Epithelial cell of esophagus (primary cell): ENCODE measurements at places on chromosomes 5 and 9.

DNA sequence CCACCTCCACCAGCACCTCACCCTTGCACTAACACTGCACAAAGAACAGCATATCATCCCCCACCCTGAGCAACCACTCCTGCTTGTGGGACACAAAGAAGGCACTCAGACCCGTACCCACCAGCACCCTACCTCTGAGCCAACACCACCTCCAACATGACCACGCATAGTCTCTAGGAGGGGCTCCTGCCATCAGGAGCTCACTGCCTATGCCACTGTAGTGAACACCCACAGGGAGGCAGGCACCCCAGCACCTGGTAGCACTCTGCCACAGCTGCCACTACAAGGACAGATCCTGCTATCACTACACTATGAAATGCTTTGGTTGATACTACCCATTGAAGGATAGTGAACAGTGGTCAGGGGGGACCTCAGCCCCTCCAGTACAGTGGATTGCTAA is 395.6 kb upstream of the GRAMD2B start:
- DNase-seq = no peak

DNA sequence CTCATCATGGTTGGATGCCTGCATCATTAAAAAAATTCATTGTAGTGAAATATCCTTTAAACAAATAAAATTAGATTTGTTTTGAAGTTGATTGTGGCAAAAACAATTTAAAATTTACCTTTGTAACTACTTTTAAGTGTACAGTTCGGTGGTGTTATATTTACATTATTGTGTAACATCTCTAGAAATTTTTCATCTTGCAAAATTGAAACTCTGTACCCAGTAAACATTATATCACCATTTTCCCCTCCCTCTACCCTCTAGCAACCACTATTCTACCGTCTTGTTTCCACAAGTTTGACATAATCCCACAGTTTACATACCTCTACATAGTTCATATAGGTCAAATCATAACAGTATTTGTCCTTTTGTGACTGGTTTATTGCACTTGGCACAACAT is 2.0 kb upstream of the KIAA1958 start:
- DNase-seq = no peak

DNA sequence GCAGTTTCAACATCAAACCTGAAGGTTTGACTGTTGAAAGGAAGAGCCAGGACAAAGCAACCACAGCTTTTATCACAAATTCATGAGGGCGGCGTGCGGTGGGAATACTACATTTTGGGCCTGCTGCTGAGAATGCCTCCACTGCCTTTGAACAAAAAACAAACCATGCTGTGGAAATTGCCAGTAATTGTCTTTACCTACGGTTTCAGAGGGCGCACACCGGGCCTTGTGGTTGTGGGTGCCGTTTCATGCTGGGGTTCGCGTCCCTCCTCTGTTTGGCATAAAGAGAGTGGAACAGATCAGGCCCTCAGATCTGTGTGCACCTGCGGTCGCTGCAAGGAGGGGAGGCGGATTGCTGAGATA is 27.6 kb upstream of the TCF7 start:
- no peak for DNase-seq

DNA sequence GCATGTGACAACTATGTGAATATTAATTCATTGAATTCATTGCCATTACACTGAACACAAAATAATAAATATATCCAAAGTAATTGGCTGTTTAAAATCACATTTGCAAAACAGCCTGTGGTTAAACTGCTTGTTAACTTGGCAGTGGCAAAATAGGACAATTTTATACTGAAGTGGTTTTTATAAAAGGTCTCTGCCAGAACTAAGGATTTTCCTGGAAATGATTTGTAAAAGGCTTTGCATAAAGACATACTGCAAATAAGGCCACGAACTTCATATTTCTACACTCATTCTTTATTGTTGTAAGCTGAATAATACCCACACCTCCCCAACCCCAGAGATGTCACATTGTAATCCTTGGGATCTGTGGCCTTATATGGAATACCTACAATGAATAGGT is 370.3 kb upstream of the RGMB start:
- no peak for DNase-seq

- DNase-seq = peak; percentile 53
Observed at GRCh38 chr5:141814064-141814964, 63.9 kb downstream of the PCDH1 start.

DNA sequence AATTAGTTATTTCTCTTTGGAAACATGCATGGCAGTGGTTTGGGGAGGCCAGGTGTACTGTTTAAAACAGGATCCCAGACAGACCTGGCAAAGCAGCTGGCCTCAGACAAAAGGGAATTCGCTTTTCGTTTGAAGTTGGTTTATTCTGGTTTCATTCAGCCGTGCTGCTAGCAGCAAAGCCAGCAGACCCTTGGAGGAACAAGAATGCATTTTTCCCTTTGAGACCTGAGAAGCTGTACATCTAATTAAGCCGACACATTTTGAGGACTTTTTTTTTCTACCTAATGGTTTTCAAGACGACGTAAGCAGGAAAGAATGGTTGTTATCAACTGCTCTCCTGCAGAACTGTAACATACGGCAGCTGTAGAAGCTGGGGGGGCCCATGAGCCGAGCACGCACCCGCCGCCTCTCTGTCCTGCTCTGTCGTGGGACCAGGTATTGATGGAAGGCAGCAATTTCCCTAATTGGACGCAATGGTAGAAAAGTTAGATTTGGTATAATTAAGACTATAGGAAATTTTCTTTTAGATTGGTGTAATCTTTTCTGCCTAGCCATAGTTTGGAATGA is 13.6 kb downstream of the PLEKHG4B start:
- DNase-seq = no peak

DNA sequence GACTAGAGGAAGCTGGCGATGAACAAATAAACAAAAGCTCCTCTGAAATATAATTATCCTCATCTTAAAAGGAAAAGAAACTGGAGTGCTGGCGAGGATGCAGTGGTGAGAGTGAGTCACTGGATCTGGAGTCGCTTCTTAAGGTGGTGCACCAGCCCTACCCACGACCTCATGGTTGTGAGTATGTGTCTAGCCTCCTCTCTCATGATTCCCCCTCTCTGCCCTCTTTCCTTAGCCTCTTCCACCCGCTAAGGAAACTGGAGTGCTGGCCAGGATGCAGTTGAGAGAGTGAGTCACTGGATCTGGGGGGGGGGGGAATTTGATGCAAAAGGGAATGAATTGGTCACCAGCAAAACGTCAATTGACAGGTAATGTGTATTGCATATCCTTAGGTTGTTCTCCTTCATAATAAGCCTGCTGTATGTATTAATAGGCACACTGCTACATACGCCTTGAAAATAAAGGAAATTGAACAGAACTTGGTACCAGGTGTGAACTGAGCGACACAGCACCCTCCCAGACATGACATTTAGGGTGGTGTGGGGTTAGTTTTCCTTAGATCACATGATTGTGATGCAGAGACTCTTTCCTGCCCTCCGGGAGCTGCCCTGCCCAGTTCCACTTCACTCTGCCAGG is 36.3 kb upstream of the EBF1 start:
- peak; percentile 44 for DNase-seq

- peak; percentile 38 for DNase-seq
Observed at GRCh38 chr9:97985058-97985861, 2.1 kb downstream of the ANP32B start.

DNA sequence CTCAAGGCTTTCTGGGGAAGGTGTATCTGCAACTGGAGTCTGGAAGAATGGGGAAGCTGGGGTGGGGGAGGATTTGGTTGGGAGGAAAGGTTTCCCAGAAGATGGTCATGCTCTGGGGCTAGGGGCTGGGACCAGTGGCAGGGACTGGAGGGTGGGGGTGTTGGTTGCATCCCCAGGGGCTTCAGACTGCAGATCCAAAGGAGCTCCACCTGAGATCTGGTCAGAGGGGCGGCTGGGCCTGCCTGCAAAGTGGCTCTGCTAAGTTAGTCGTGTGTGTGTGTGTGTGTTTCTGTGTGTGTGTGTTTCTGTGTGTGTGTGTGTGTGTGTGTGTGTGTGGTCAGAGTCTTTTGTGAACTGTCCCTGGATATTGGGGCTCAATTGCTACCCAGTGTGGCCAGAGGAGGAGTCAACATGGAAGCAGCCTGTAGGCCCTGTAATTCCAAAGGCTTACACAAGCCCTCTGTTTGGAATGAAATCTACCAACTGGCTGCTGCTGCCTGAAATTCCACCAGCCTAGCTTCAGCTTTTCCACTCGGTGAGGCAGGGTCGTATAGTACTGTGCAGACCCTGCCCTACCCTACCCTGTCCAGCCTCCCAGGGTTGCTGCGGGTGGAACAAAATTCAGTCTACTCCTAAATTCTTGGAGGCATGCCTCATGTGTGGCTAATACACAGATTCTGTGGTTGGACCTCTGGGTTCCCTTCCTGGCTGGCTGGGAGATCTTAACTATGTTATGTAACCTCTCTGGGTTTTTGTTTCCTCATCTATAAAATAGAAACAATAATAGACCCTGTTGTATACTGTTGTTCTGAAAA is 12.5 kb upstream of the SYNPO start:
- no peak for DNase-seq

- DNase-seq = peak; percentile 89
Observed at GRCh38 chr5:73311291-73312110, 137.1 kb downstream of the FOXD1 start.

DNA sequence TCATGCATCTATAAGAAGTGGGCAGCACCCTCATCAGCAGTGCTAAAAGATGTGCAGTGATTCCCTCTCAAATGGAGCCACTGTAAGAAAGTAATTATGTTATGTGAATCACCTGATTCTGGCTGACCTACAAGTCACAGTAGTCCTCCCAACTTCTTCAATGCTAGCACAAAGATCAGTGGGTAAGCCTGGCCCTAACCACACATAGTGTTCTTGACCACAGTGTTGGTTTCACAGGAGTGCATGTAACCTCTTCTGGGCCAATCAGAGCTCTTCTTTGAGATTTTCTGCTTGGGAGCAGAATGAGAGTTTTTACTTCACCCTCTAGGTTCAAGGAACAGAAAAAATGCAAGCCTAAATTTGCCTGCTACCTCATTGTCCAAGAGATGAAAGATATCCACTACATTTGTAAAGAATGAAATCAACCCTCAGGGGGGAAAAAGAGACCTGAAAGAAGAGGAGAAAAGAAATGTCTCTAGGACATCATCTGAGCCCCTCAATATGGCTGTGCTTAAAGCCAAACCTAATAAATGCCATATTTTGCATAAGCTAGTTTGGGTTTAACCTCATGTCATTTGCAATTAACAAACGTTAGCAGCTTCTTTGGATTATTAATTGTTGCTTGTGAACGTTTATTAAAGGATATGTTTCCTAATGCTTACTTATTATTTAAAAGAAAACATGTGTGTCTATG is 65.3 kb upstream of the ADRB2 start:
- DNase-seq = no peak

- no peak for DNase-seq
Observed at GRCh38 chr5:4244306-4244705, 648.7 kb downstream of the IRX1 start.

- peak; percentile 96 for DNase-seq
Observed at GRCh38 chr5:167644619-167645018, 646.8 kb upstream of the WWC1 start.

DNA sequence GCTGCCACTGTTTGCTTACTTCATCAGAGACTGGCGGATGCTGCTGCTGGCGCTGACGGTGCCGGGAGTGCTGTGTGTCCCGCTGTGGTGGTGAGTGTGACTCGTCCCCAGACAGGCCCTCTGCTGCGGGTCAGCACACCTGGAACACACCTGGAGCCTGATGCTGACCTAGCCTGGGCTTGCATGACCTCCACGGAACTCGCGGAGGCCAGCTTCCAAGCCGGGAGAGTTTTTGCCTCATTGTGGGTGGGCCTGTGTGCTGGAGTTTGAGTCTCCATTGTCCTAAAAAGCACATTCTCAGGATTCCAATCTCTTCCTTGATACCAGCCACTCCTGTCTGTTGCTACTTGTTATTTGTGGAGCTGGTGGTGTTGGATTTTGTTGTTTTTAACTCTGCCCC is 28.1 kb downstream of the SLC22A4 start:
- no peak for DNase-seq

DNA sequence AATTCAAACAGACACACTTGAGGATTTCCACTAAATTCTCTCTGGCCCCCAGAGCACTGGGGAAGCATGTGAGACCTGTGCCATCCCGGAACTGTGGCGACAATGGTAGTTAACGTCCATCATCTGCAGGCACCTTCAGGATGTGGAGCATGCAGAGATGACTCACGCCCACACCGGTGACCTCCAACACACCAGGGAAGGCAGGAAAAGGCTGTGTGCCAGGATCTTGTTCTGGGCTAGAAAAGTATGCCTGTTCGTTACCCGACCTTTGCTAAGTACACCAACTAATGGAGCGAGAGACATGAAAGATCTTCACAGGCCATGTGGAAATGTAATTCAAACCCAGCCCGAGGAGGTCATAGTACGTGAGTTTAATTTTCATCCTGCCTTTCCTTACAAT is 208.8 kb downstream of the MELK start:
- peak; percentile 31 for DNase-seq

GRCh38 chr5:14702238-14702839 is 37.8 kb downstream of the OTULIN start:
- peak; percentile 91 for DNase-seq

DNA sequence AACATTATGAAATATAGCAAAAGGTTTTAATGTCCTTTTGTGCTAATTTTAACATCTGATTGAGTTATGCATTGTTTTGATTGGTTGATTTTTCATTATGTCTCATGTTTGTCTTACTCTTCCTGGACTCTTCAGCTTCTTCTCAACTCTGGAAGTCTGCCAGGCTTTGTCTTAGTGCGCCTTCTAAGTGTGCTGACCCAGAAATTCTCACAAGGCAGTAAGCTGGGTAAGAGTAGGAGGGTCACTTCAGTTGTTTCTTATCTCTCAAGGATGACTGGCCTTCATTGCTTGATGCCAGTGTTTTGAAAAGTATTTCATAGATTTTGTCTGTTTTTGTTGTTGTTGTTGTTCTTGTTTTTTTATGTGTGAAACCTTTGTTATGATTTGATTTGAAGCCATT is 59.2 kb downstream of the RIC1 start:
- peak; percentile 14 for DNase-seq

- no peak for DNase-seq
Observed at GRCh38 chr9:86663905-86664304, 283.4 kb downstream of the GAS1 start.

DNA sequence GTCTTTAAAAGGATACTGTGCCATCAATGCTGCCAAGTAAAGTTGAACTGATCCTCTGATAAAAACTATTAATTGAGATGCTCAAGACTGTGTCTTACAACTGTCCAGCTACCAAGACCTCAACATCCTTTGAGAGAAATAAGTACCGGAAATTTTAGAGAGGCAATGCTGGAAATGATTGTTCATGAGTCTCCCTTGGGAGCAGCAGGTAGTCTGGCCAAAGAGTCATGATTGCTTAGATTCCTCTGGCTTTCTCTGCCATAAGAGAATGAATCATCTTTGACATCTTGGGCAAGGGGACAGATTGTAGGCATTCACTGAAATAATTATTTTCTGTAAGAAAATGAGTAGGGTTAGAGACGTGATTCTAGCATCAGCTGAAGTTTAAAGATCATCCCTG is 466.6 kb upstream of the DAB2 start:
- peak; percentile 5 for DNase-seq

GRCh38 chr5:142803428-142804125 is 33.4 kb downstream of the ARHGAP26 start:
- peak; percentile 42 for DNase-seq
